ENCODE measurements at places on chromosomes 5 and 9.

DNA sequence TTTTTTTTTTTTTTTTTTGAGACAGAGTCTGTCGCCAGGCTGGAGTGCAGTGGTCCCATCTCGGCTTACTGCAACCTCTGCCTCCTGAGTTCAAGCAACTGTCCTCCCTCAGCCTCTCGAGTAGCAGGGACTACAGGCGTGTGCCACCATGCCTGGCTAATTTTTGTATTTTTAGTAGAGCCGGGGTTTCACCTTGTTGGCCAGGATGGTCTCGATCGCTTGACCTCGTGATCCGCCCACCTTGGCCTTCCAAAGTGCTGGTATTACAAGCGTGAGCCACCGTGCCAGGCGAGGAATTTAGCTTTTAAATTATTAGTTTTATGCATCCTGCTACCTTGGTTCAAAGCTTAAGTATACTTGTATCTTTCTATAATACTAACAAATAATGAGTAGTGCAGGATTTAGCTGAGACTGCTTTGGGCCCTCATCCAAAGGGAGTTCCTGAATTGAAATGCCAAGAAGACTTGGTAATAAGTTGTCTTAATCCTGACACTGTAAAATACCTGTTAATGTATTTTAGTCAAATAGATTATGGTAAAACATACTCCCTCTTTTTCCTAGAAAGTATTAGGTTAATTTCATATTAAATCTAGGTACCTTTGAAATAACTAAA lies 5.0 kb downstream of the CDC42SE2 start:
- peak overlapping the region; percentile 73 for H3K4me3 ChIP-seq
- peaks cover 56% of the 10 kb centered on the region for H3K4me1 ChIP-seq
- no peaks in the 10 kb centered on the region for H3K27me3 ChIP-seq

- H3K27me3 ChIP-seq: peaks cover 5% of the 10 kb centered on the region
- DNase-seq: no peak
Observed at GRCh38 chr9:83208065-83208850, 145.3 kb upstream of the RASEF start.

GRCh38 chr5:119801570-119801969 lies 172.2 kb downstream of the FAM170A start:
- no peak for DNase-seq
- no peaks in the 10 kb centered on the region for H3K4me1 ChIP-seq
- H3K27ac ChIP-seq: no peak overlapping the region
- no peaks in the 10 kb centered on the region for H3K27me3 ChIP-seq

DNA sequence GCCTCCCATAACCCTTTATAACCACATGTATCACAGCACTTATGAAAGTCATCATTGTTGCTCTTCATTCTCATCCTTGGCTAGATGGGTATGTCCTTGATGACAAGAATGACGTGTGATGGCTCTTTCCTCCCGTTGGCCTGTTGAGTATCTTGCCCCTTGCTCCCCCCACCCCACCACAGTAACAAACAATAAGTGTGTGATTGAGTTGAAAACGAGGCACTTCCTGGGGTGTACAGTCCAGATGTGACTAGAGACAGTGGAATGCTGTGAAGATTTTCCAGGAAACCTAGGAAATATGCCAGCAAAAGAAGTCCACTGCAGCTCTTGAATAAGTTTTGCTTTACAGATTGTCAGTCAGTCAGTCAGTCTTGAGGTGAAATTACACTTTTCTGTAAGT lies 262.5 kb downstream of the ELAVL2 start:
- H3K27ac ChIP-seq: no peak overlapping the region
- DNase-seq: no peak
- H3K36me3 ChIP-seq: no peaks in the 10 kb centered on the region

GRCh38 chr5:124303366-124303765 lies 443.1 kb downstream of the ZNF608 start:
- DNase-seq: no peak
- H3K27me3 ChIP-seq: no peaks in the 10 kb centered on the region
- no peaks in the 10 kb centered on the region for H3K36me3 ChIP-seq
- no peak overlapping the region for H3K4me3 ChIP-seq
- H3K27ac ChIP-seq: no peak overlapping the region
- H3K4me1 ChIP-seq: no peaks in the 10 kb centered on the region

DNA sequence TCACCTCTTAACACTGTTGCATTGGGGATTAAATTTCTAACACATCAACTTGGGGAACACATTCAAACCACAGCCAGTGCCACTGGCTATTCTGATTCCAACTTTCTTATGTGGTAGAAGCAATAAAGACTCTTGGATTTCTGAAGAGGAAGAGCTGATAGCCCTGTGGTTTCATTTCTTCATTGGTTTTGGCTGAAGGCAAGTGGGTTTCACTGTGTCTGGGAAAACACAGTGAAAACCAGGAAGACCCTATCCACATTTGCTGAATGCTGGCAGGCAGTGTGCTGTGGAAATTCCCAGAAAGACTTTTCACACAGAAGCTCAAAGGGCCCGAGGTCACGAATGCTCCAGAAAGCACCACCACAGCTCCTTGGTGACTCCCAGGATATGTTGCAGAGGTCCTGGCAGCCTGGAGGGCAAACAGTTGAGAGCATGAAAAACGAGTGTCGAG lies 67.1 kb downstream of the DAPK1 start:
- no peak overlapping the region for H3K27ac ChIP-seq
- H3K27me3 ChIP-seq: no peaks in the 10 kb centered on the region
- DNase-seq: no peak
- no peaks in the 10 kb centered on the region for H3K36me3 ChIP-seq

DNA sequence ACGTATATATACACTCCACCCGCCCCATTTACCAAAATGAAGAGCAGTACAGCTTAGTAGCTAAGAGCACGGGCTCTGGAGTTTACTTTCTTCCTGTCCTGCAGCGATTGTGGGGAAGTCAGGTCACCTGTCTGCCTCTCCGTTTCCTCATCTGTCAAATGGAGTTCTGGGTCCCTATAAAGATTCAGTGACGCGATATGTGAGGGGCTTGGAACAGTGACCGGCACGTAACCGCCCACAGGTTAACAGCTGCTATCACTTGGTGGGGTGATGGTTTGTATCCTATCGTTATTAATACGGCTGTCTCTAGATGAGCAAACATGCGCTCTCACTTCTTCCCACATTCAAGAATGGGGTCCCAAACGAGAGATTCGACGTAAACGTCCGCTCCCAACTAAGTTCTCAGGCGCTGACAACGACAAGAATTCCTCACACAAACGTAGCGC lies 426 bp downstream of the FAM114A2 start:
- peak overlapping the region; percentile 87 for H3K4me3 ChIP-seq
- H3K27ac ChIP-seq: peak overlapping the region; percentile 97
- peaks cover 44% of the 10 kb centered on the region for H3K4me1 ChIP-seq
- H3K27me3 ChIP-seq: no peaks in the 10 kb centered on the region

- peaks cover 39% of the 10 kb centered on the region for H3K36me3 ChIP-seq
- no peak for DNase-seq
- no peaks in the 10 kb centered on the region for H3K27me3 ChIP-seq
- H3K4me1 ChIP-seq: peaks cover 43% of the 10 kb centered on the region
- no peak overlapping the region for H3K27ac ChIP-seq
- no peak overlapping the region for H3K4me3 ChIP-seq
Observed at GRCh38 chr9:75108571-75108970, 20.3 kb downstream of the OSTF1 start.

- no peak overlapping the region for H3K27ac ChIP-seq
- H3K27me3 ChIP-seq: peaks cover 6% of the 10 kb centered on the region
- H3K4me3 ChIP-seq: no peak overlapping the region
- DNase-seq: no peak
- H3K36me3 ChIP-seq: no peaks in the 10 kb centered on the region
Observed at GRCh38 chr9:917730-918129, 58.7 kb upstream of the DMRT3 start.

DNA sequence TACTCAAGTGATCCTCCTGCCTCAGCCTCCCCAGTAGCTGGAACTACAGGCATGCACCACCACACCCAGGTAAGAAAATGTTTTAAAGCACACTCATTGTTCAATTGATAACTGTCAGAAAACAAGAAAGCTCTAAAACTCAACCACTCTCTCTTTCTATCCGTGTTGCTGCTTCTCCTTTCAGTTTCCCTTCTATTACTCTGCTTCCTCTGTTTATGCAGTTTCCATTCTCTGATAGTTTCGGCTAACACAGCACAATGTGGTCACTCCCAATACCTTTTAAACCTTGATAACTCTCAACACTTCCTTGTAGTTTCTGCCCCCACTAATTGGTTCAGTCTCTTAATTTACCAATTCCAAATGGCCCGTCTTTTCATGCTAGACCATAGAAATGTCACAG lies 59.2 kb upstream of the NR4A3 start:
- H3K36me3 ChIP-seq: no peaks in the 10 kb centered on the region
- no peak for DNase-seq
- H3K4me1 ChIP-seq: peaks cover 2% of the 10 kb centered on the region
- H3K27me3 ChIP-seq: no peaks in the 10 kb centered on the region

GRCh38 chr9:116951588-116952435 lies 264.7 kb downstream of the TRIM32 start:
- no peaks in the 10 kb centered on the region for H3K36me3 ChIP-seq
- H3K4me1 ChIP-seq: no peaks in the 10 kb centered on the region

- no peaks in the 10 kb centered on the region for H3K4me1 ChIP-seq
- DNase-seq: peak; percentile 22
- H3K27me3 ChIP-seq: peaks cover 3% of the 10 kb centered on the region
Observed at GRCh38 chr5:174323878-174324281, 278.4 kb downstream of the NSG2 start.

- H3K4me1 ChIP-seq: peaks cover 41% of the 10 kb centered on the region
- no peak for DNase-seq
- no peaks in the 10 kb centered on the region for H3K36me3 ChIP-seq
- peak overlapping the region; percentile 37 for H3K27ac ChIP-seq
- H3K4me3 ChIP-seq: no peak overlapping the region
Observed at GRCh38 chr9:129206905-129207304, 28.8 kb upstream of the IER5L start.

GRCh38 chr9:16687678-16688369 lies 182.6 kb downstream of the BNC2 start:
- no peaks in the 10 kb centered on the region for H3K4me1 ChIP-seq
- H3K36me3 ChIP-seq: no peaks in the 10 kb centered on the region
- H3K27ac ChIP-seq: no peak overlapping the region

GRCh38 chr9:135225619-135226228 lies 138.3 kb downstream of the OLFM1 start:
- no peaks in the 10 kb centered on the region for H3K36me3 ChIP-seq
- no peak overlapping the region for H3K27ac ChIP-seq
- no peak for DNase-seq
- H3K27me3 ChIP-seq: no peaks in the 10 kb centered on the region

GRCh38 chr9:87812375-87813118 lies 70.1 kb upstream of the SPATA31E1 start:
- no peak overlapping the region for H3K4me3 ChIP-seq
- H3K36me3 ChIP-seq: no peaks in the 10 kb centered on the region
- peaks cover 2% of the 10 kb centered on the region for H3K27me3 ChIP-seq
- DNase-seq: no peak
- H3K4me1 ChIP-seq: no peaks in the 10 kb centered on the region
- H3K27ac ChIP-seq: no peak overlapping the region

DNA sequence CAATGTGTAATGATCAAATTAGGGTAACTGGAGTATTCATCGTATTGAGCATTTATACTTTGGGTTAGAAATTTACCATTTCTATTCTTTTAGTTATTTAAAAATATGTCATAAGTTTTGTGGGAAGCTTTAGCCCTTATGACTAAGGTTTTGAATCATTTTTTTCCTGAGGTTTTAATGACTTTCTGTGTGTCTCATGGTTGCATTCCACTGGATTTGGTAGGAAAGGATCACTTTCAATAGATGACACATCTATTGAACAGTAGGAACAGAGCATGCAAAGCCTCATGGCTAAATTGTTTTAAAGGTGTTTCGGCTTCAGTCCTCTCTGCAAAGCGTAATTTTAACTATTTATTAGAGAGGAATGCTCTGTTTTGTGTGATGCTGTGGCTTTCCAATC lies 512.4 kb upstream of the CHD1 start:
- H3K4me1 ChIP-seq: no peaks in the 10 kb centered on the region
- no peaks in the 10 kb centered on the region for H3K36me3 ChIP-seq
- H3K27me3 ChIP-seq: no peaks in the 10 kb centered on the region
- no peak for DNase-seq
- no peak overlapping the region for H3K4me3 ChIP-seq
- H3K27ac ChIP-seq: no peak overlapping the region

DNA sequence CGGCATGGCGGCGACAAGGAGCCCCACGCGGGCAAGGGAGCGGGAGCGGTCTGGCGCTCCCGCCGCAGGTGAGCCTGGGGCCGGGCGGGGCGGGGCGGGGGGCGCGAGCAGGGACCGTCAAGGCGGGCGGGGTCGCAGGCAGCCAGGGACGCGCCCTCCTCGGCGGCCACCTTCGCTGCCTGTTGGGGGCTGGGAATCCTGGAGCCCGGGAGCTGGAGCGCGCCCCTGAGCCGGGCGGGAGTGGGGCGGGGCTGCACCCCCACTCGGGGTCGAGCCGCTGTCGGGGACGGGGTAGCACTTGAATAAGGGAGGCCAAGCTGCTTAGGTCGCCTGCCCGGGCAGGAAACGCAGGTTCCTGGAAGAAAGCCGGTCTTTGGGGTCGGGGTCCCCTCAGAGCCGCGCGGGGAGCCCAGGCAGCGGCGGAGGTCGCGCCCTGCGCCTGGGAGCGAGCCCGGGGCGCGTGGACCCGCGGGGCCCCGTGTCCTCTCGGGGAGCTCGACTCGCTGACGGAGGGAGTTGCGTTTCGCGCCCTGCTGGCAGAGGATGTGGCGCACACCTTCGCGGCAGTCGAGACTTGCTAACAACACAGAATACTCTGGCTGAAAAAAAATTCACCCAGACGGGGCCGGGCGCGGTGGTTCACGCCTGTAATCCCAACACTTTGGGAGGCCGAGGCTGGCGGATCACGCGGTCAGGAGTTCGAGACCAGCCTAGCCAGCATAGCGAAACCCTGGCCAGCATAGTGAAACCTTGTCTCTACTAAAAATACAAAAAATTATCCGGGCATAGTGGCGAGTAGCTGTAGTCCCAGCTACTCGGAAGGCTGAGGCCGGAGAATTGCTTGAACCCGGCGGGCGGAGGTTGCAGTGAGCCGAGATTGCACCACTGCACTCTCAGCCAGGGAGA lies 552 bp downstream of the OTULINL start:
- H3K4me3 ChIP-seq: peak overlapping the region; percentile 84
- H3K4me1 ChIP-seq: peaks cover 51% of the 10 kb centered on the region
- DNase-seq: peak; percentile 91

DNA sequence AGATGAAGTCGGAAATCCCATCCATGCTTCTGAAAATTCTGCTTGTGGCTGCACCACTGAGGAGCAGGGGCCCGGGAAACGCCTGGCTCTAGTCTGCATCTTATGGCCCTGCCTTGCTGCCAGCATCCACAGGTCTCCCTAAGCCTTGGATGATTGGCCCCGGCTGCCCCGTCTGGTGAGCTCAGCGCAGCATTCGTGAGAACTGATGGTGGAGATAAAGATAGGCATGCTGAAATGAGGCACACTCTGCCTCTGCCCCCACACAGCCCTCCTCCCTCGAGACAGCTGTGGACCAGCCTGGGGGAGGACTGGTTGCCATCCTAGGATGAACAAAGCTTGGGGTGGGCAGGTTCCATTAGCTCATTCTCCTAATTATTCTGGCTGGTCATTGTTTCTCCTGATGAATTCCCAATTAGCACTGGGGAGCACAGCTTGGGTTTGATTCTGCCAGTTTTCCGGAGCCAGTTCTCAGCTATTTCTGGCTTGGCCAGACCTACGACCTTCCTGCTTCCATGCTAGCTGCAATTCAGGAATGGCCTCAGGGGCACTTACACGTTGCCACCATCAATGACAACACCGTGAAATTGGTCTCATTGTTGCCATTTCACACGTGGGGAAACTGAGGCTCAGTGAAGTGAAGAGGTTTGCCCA lies 62.8 kb upstream of the CPEB4 start:
- H3K27me3 ChIP-seq: no peaks in the 10 kb centered on the region
- peaks cover 19% of the 10 kb centered on the region for H3K4me1 ChIP-seq
- H3K4me3 ChIP-seq: no peak overlapping the region
- DNase-seq: no peak

GRCh38 chr5:17436350-17436749 lies 61.7 kb upstream of the TAF11L2 start:
- no peaks in the 10 kb centered on the region for H3K27me3 ChIP-seq
- DNase-seq: no peak
- H3K36me3 ChIP-seq: no peaks in the 10 kb centered on the region
- no peak overlapping the region for H3K27ac ChIP-seq
- no peaks in the 10 kb centered on the region for H3K4me1 ChIP-seq
